ENCODE measurements at places on chromosomes 3 and 15.
A peak's percentile ranks its signal among the peaks of the same experiment; 100 is the strongest.

GRCh38 chr3:100789579-100789978 is 80.3 kb downstream of the TFG start:
- no peak for DNase-seq

GRCh38 chr3:192516820-192517219 is 210.5 kb downstream of the FGF12 start:
- no peak for DNase-seq

DNA sequence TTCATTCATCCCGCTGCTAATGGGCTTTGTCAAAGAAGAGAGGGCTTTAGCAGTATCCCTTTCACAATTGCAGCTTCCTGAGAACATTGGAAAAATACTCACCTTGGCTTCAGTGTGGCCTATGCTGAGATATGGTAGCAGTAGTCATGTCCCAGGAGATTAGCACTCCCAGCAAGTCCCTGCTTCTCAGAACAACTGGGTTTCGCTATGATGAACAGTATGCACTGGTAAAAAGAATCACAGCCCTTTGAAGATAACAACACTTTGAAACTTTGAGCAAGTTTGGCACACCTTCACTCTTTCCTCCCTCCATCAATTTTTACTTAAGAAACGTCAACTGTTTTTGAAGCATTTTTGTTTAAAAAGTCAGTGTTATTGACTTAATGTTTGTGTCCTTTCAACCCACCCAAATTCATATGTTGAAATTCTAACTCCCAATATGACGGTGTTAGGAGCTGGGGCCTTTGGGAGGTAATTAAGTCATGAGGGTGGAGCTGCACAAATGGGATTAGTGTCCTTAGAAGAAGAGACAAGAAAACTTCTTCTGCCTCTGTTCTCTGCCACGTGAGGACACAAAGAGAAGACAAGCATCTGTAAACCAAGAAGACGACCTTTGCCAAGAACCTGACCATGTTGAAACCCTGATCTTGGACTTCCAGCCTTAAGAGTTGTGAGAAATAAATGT is 17.8 kb upstream of the PLSCR4 start:
- no peak for DNase-seq

- DNase-seq: peak; percentile 32
Measured at GRCh38 chr3:58009026-58009748, 965 bp downstream of the FLNB start.

- no peak for DNase-seq
Measured at GRCh38 chr3:16106050-16106449, 68.4 kb upstream of the GALNT15 start.

DNA sequence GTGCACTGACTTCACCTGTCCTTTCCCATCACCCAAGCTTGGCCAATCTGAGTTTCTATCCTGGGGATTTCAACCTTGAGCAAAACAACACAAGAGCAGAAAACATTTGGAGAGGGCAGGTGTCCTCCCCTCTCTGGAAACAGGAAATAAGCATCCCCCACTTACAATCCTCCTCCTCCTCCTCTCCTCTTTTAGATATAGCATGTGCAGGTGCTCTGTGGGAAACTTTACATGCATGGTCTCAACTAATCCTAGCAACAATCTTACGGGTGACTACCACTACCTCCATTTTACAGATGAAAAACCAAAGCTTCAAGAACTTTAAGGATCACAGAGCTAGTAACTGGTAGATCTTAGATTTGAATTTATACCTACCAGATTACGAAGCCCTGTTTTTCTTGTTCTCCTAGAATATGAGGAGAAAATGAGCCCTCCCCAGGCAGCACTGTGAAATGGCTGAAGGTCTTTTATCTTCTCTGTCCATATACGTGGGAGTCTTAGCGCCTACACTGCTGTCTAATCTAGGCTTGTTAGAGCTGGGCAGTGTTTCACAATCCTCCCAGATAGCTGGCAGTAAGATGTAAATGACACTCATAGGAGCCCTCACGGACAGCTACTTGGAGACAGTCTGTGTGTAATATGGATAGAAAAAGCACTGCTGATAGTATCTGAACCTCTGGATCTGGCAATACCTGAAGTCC is 301.2 kb upstream of the PROK2 start:
- DNase-seq: no peak

- no peak for DNase-seq
Measured at GRCh38 chr3:27971600-27971999, 249.5 kb upstream of the EOMES start.

- no peak for DNase-seq
Measured at GRCh38 chr15:40722934-40723333, 28.0 kb downstream of the RAD51 start.

DNA sequence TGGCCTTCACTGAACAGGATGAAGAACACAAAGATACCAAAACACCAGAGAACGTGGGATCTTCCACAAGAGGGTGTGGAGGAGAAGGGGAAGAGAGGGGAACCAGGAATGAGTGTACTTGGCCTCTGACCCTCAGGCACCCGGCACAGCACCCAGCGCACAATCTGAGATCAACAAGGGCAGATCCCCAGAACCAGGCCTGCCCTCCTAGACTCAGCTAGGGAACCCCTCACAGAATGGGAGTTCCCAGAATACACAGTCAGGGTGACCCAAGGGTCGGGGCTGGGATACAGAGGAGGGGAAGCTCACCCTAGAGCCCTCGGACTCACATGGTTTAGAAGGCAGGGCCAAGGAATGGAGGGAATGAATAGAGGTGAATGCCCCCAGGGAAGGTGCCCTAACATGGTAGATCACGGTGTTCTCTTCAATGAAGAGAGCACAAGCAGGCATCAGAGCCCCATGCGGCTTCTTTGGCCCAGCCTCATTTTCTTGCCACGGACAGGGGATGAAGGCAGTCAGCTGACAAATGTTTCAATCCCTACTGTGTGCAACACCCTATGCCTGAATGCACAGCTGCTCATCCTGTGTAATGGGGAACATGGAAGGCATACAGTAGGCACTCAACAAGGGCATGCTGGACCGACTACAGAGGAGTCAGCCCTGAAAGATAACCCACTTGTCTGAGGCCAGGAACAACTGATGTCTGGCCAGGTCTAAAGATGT is 13.1 kb downstream of the BMF start:
- no peak for DNase-seq

DNA sequence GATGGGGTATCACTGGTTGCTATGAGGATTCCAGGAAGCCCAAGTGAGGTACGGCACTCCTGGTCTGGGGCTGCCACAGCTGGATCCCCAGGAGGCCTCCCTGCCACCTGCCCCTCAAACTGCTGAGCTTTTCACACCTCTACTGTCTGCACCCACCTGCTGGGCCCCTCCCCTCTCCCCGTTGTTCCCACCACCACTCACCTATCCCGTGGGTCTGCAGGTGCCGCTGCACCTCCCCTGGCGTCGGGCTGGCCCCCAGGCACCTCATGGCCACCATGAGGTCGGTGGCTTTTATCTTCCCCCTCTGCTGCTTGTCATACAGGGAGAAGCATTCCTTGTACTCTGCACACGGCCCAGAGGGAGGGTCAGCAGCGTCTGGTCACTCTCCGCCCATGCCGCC is 5.8 kb downstream of the CALML4 start:
- no peak for DNase-seq

GRCh38 chr15:64461721-64462162 is 1.4 kb downstream of the ZNF609 start:
- DNase-seq: peak; percentile 9

Measured in stimulated activated CD4-positive, alpha-beta T cell treated with anti-CD3 and anti-CD28 coated beads, Interleukin-4, amount 100 ng/mL, for 1 hour (primary cell).